Cerebellar nuclear complex (tissue), 1 donor: ENCODE measurements at places on chromosomes 13 and 19.

DNA sequence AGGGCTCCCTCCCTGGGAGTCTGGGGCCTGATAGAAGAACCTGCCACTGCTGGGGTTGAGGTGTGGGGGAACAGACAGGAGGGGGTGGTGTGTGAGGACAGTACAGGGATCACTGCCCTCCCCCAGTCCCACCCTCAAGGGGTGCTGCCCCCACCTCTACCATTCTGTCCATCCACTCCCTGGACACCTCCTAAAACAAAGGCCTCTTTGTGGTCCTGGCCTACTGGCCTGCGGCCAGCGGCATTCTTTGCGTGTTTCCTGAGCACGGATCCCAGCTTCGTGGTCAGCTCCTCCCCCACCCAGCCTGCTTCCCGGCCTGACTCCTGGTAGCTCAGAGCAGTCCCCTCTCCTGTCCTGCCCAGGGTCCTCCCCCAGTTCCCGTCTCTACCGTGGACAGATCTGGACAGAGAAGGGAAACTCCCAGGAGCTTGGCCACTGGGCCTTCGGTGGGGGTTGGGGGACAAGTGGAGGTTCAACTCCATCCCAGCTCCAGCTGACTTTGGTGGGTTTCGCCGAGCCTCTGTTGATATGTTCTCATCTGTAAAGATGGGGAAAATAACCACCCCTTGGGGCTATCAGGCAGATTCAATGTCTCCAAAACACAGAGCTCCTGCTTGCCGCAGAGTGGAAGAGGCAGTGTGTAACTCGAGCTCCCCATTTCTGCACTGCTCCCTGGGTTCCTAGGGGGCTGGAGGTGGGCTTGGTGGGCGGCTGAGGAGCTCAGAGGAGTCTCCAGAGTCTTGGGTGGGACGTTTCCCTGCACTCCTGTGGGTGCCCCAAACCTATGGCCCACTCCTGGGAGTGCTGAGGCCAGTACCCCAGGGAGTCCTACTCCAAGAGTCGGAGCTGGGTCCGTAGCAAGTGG lies 48.7 kb downstream of the LYL1 start:
- no peak for DNase-seq

DNA sequence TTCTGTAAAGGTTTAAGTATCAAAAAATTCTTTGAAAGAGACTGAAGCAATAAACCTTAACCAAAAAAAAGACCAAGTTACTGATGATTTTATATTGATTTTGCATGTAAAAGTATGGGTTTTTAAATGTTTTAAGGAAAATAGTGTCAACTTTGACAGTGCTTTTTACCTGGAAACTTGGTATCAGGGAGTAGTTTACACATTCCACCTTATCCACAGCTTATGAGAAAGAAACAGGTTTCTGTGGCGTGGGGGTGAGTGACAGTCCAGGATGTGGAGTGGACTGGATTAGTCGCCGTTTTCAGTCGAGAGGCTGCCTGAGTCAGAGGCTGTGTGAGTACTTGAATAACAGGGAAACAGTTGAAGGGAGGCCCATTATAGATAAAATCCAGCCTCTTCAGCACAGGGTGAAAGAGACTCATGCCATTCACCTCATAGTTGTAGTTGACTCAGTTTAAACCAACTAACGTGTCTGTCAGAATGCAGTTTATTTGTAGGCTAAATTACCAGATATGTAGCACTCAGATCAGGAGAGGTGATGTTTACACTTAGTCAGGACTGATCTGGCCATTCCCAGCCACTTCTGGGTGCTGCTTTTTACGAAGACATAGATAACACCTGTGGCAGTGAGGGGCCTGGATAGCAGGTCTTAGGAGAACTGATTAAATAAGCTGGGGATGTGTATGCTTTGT lies 595 bp upstream of the GPR183 start:
- DNase-seq: no peak

GRCh38 chr13:25625414-25625813 lies 253.6 kb downstream of the ATP8A2 start:
- DNase-seq: no peak

- DNase-seq: no peak
Observed at GRCh38 chr13:45623516-45624090, 8.1 kb upstream of the ERICH6B start.

- no peak for DNase-seq
Observed at GRCh38 chr19:1608359-1609102, 3.3 kb upstream of the UQCR11 start.

- no peak for DNase-seq
Observed at GRCh38 chr13:100540621-100541020, 48.0 kb downstream of the GGACT start.

DNA sequence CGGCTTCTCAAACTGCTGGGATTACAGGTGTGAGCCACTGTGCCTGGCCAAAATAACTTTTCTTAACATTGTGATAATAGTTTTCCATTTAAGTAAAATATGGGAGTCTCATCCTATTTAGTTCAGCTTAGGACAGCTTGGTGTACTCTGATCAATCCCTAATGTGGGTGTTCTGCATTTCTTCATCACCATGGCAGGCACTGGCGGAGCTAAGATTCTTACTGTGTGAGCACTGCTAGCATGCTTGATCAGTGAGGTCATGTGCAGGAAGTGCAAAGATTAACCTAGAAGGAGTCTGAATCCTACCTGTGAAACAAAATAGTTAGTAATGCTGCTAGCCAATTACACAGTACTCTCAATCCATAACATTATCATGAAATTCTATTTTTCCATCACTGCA lies 1684.2 kb upstream of the SLC10A2 start:
- DNase-seq: no peak

DNA sequence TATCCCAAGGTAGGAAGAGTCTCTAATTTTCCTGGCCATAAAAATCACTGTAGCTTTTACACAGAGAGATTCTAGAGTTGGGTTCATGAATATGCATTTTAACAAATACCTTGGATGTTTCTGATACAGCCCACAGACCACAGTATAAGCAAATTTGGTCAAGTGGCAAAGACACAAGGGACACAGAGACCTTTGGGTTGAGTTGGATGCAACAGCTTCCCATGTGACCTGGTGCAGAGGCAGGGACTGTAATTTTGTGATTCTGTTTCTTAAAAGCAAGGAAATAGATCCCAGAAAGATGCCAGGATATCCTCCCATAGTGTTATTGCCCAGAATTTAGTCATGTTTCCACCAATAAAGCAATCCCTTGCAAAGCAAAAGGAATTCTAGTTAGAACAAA lies 27.0 kb downstream of the FPR3 start:
- DNase-seq: no peak

GRCh38 chr19:51367255-51367564 lies 1.0 kb upstream of the ETFB start:
- DNase-seq: no peak

GRCh38 chr19:30679153-30679702 lies 307.0 kb downstream of the ZNF536 start:
- no peak for DNase-seq

DNA sequence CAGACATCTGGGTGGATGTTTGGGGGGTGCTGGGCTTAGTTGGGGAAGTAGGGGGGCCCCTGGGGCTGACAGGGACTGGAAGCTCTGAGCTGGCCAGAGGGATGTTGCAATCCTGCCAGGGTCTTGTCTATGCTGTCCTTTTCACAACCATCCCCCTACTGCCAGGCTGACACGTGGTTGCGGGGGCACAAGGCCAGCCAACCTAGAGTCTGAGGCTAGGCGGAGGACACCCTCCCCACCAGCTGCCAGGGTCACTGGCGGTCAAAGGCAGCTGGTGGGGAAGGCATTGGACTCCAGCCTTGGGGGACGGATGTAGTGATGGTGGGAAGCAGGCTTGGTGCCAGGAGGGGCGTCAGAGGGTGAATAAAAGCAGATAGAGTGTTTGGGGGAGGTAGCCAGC lies 1.6 kb upstream of the APOC1 start:
- DNase-seq: no peak

- DNase-seq: no peak
Observed at GRCh38 chr19:18478545-18479311, 40.8 kb upstream of the ISYNA1 start.

DNA sequence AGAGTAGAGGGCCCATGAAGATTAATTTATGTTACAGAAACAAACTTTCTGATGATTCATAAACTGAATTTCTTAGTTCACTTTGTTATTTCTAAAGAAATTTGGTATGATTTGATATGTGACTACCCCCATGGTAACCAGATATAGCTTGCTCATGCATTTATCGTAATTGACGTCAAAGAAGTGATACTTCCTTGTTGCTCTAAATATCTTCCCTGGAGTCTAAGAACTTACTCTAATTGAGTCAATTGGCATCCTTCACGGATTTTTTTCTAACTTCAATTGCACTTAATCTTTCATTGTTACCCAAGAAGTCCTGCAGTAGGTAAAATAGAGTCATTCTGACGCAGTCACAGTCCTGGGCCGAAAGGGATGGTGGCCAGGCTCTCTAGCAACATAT lies 240.9 kb downstream of the GPC5 start:
- DNase-seq: no peak

- no peak for DNase-seq
Observed at GRCh38 chr13:99659866-99660554, 158.7 kb downstream of the TM9SF2 start.

GRCh38 chr13:33401238-33401637 lies 115.7 kb upstream of the STARD13 start:
- DNase-seq: no peak

DNA sequence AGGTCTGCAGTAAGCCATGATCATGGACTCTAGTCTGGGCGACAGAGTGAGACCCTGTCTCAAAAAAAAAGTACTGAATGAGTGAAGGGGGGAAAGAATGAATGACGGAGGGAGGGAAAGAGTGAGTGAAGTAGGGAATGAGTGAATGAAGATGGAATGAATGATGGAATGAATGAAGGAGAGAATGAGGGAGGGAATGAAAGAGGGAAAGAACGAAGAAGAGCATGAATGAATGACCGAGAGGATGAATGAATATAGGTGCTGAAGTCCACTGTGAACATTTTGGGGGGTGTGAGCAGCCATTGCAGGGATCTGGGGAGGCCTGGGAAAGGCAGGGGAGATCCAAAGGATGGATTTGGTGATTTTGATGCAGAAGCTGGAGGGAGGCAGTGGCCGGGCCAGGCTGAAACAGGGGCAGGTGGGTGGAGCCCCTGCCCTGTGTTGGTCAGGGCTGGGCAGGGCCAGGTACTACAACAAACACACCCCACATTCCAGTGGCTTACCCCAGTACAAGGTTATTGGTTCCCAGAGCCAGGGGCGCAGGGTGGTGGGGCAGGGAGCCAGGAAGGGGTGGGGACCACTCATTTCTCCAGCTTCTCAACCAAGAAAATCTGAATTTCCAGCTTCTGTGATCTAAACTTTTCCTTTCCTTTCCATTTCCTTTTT lies 14.3 kb downstream of the SLC27A1 start:
- no peak for DNase-seq

DNA sequence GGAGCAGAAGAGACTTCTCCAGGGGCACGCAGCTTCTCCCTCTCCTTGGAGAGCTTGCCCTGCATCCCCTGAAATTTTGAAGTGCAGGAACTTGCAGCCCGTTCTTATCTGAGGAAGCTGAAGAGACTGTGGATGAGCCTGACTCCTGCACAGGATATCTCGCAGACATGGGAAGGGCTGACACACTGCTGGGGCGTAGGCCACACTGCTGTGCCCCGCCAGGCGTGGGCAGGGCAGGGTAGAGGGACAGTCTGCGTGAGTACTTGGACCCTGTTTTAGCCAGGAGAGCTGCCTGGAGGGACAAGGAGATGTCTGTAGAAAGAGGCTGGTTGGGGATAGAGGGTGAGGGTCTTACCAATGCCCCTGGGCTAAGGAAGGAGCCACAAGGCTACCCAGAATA lies 353.7 kb upstream of the NBEA start:
- no peak for DNase-seq

- DNase-seq: no peak
Observed at GRCh38 chr13:108827646-108828045, 198.2 kb downstream of the MYO16 start.

GRCh38 chr19:35352177-35352447 lies 4.4 kb downstream of the FFAR1 start:
- no peak for DNase-seq

DNA sequence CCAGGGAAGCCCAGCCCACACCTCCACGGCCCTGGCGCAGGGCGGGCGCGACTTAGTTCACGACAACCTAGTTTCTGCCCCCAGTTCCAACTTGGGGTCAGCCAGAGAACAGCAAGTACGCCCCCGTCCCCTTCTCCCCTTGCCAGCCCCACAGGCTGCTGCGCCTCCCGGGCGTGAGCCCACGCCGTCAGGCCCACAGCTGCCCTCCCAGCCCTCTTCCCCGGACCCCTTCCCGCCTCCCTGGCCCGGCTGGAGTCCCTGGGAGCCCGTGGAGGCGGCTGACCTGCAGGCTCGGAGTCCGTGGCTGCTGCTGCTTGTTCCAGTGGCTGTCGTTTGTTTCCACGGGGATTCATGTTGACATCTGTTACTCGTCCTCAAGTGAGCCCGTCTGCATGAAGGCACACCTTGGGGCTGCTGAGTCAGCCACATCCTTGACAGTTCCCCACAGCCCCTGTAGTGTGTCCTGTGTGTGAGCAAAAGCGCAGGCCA lies 86.0 kb downstream of the ATP11A start:
- no peak for DNase-seq

- DNase-seq: no peak
Observed at GRCh38 chr13:107025991-107026390, 458.1 kb upstream of the ARGLU1 start.

- no peak for DNase-seq
Observed at GRCh38 chr19:5271145-5271544, 69.5 kb downstream of the PTPRS start.
